Activated CD8-positive, alpha-beta T cell treated with anti-CD3 and anti-CD28 coated beads for 36 hours (primary cell): ENCODE measurements at places on chromosomes 16 and 17.
A peak's percentile ranks its signal among the peaks of the same experiment; 100 is the strongest.

- no peak for DNase-seq
Measured at GRCh38 chr16:75793641-75794040, 67.4 kb upstream of the CPHXL start.

GRCh38 chr17:1091900-1092299 lies 87.9 kb downstream of the ABR start:
- no peak for DNase-seq

DNA sequence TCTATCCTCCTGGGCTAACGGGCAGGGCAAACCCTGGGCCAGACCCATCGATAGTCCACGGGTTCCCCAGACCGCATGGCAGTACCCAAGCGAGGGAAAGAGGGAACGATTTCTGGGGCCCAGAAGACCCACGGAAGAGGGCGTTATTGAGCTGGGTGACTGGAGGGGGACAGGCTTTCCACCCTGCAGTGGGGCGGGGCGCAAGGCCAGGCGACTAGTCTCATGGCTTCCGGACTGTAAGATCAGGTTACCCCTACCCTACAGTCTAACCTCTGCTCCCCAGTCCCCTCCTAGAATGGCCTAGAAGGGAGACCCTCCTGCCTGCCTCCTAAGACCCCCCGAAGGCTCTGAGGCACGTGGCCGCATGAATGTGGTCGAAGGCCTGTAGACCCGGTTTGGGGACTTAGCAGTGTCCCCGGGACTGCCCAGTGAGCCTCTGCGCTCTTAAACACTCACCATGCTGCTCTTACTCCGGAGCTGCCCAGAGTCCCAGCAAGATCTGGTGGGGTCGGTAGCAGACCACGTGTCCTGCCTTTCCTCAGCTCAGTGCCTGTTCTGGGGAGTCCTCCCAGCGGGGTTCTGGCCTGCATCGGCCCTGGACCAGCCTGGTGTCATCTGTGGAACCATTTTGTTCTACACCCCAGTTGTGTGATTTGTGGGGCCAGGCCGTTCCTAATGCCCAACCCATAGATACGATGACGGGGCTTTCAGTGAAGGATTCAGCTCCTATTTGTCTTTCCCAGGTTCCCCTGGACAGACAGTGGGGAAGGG lies 13.2 kb upstream of the AURKB start:
- DNase-seq: peak; percentile 80

DNA sequence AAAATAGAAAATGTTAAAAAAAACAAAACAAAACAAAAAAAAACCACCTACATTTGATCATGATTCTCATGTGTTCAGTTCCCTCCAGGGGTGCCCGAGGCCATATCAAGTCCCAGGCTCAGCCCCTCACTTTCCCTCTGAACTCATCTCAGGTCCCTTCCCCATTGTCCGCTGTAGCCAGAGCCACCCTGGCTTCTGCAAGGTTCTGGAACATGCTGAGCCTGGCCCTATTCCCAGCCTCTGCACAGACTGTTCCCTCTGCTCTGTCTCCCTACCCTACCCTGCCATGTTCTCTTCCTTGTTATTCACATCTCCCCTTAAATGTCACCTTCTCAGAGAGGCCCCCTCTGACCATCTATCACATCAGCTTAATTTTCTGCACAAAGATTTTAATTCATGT lies 46.9 kb downstream of the TK2 start:
- DNase-seq: no peak

- no peak for DNase-seq
Measured at GRCh38 chr17:28402844-28403243, 3.2 kb downstream of the SLC46A1 start.

DNA sequence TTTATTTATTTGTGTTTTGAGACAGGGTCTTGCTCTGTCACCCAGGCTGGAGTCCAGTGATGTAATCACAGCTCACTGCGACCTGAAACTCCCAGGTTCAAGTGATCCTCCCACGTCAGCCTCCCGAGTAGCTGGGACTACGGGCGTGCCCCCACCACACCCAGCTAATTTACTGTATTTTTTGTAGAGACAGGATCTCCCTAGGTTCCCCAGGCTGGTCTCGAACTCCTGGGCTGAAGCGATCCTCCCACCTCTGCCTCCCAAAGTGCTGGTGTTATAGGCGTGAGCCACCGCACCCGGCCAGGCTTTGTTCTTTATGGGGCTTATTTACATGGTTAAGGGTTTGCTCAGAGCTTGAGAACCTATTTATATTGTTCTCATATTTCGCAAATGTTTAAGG lies 5.8 kb upstream of the MEIOB start:
- no peak for DNase-seq

GRCh38 chr16:67155295-67156142 lies 4.2 kb downstream of the TRADD start:
- DNase-seq: peak; percentile 80

DNA sequence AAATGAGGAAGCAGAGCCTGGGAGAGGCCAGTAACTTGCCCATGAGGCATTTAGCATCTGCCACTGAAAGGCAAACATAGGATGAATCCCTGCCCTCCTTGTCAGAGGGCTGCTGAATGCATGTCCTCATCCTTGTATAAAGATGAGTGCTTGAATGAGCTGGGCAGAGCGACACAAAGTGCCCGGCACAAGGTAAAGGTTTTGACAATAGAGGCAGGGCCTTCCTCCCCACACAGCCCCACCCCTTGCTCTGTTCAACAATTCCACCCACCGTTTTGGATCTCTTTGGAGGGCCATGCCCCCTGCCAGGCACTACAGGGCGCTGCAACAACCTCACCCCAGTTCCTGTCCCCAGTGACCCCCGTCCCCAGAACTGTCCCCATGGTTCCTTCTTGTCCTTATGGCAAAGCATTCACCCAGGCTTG lies 1.4 kb upstream of the KRT19 start:
- DNase-seq: no peak

DNA sequence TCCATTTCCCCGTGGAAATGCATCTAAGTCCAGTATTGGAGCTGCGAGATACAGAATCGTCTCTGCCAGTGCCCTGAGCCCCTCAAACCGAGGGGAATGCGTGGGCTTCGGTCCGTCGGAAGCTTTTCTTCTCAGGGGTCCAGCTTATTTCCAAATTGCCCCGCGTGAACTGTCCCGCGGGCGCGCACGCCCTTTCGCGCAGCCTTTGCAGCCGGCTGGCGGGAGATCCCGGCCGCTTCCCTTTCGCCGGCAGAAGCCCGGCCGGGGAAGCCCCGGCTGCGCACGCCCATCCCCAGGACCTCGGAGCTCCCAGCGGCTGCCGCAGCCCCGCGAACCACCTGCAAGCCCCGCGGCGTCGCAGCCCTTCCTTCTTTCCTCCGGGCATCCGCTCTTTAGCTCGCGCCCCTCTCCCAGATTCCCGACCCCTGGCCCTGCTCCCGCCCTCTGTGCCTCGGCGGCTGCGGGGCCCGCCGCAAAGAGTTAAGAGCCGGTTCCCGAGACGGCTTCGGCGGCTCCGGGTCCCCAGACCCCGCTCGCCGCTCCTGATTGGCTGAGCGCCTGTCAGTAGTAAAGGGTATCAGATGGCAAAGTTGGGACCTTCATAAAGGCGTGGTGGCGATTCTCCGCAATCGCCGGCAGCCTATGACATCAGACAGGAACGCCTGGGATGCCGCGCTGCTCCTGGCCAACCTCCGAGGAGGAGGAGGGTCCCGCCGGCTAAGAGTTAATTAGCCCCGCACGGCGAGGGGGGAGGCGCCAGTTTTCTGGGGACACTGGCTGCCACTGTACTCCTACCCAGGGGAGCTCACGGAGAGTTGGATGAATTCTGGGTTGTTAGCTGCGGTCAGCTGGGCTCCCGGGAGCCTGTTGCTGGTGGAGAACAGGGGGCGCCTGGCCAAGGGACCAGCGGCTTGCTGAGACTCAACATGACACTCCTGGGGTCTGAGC lies at the start of gene MYOCD:
TSS of gene MYOCD (plus strand) at position 628 of the 948 bp plus-strand sequence. CDS start at position 927, 299 bp downstream.
- DNase-seq: peak; percentile 3

GRCh38 chr16:73506568-73507056 lies 458.7 kb upstream of the ZFHX3 start:
- DNase-seq: no peak

DNA sequence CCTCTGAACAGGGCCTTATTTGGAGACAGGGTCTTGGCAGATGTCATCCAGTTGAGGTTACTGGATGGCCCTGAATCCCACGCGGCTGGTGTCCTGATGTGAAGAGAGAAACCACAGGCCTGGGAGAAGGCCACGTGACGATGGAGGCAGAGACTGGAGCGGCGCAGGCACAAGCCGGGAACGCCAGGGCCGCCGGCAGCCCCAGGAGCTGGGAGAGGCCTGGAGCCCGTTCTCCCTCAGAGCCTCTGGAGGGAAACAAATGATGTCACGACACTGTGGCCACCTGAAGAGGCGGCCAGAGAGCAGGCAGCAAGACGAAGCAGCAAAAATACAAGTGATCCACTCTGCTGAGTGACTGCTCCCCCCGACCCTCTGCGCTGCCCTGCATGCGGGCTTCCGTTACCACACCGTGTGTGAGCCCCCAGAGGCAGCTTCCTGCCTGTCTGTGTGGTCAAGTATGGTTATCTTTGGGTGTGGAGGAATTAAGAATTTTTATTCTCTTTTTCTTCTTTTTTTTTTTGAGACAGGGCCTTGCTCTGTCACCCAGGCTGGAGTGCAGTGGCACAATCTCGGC lies 11.6 kb downstream of the CD7 start:
- no peak for DNase-seq

- DNase-seq: no peak
Measured at GRCh38 chr17:7222093-7222971, 2.6 kb downstream of the ACADVL start.

DNA sequence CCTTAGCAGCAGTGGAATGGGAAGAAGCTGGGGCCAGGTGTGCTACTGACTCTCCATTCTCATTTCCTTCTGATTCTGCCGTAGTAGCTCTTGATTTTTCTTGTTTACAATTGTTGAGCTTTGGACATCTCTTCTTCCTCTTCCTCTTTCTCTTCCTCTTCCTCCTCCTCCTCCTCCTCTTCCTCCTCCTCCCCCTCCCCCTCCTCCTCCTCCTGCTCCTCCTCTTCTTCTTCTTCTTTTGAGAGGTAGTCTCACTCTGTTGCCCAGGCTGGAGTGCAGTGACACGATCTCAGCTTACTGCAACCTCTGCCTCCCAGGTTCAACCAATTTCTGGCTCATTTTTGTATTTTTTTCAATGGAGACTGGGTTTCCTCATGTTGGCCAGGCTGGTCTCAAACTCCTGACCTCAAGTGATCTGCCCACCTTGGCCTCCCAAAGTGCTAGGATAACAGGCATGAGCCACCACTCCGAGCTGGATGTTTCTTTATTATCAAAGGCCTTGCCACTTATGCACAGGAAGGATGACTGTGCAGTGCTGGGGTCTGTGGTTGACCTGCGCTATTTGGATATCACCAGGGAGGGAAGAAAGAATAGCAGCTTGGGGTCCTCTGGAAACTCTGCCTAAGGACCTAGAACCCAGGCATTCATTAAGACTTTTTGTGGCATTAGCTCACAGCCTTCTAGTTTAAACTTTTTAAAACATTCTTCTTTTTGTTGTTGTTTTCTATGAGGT lies 127.8 kb upstream of the KCNJ16 start:
- no peak for DNase-seq

GRCh38 chr16:46853713-46854443 lies 22.9 kb upstream of the C16orf87 start:
- peak; percentile 73 for DNase-seq

GRCh38 chr17:18246880-18247612 lies 11.5 kb downstream of the FLII start:
- DNase-seq: peak; percentile 51

DNA sequence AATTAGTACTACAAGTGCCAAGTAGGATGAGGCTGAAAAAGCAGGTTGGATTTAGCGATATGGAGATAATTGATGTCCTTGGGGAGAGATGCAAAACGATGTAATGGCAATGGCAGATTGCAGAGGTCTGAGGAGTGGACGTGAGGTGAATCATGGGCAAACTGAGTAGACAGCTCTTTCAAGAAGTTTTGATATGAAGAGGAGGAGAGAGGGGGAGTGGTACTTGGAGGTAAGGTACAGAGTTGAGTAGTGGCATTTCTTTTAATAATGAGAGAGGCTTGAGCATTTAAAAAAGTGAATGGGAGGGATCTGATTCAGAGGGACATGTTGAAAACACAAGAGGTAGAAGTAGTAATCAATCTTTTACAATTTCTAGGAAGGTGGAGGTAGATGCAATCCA lies 17.7 kb upstream of the VPS4A start:
- DNase-seq: no peak

GRCh38 chr17:42548993-42549755 lies 3.5 kb upstream of the HSD17B1 start:
- DNase-seq: no peak

DNA sequence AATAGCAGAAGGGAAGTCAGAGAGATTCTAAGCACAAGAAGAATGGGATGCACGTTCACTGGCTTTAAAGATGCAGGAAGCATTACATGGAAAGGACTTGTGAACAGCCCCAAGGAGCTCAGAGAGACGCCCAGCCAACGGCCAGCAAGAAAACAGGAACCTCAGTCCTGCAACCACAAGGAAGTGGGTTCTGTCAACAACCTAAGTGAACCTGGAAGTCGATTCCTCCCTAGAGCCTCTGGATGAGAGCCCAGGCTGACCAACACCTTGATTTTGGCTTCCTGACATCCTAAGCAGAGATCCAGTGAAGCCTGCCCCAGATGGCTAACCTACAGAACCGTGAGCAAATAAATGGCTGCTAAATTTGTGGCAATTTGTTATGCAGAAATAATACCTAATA lies 24.5 kb downstream of the GPR142 start:
- no peak for DNase-seq

- DNase-seq: no peak
Measured at GRCh38 chr17:76331083-76331482, 22.6 kb downstream of the PRPSAP1 start.

GRCh38 chr17:42403150-42403549 lies 14.9 kb upstream of the STAT3 start:
- peak; percentile 85 for DNase-seq

DNA sequence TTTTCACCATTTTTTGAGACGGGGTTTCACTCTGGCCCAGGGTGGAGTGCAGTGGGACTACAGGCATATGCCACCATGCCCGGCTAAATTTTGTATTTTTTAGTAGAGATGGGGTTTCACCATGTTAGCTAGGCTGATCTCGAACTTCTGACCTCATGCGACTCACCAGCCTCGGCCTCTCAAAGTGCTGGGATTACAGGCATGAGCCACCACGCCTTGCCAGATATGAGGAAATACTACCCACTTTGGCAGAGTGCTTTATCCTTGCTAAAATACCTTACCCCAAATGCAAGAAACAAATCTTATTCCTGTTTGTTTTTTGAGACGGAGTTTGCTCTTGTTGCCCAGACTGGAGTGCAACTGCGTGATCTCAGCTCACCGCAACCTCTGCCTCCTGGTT lies 62.9 kb upstream of the MGAT5B start:
- no peak for DNase-seq

GRCh38 chr17:67186782-67187181 lies 58.2 kb downstream of the HELZ start:
- DNase-seq: no peak
